ENCODE measurements at places on chromosomes 12 and 14. TPM values are rescaled to one million over a fixed set of nuclear protein-coding genes. Genes with fewer than 3 reads are reported as not detected.

The RGS6 gene
- 1.8 TPM for total RNA-seq

DNA sequence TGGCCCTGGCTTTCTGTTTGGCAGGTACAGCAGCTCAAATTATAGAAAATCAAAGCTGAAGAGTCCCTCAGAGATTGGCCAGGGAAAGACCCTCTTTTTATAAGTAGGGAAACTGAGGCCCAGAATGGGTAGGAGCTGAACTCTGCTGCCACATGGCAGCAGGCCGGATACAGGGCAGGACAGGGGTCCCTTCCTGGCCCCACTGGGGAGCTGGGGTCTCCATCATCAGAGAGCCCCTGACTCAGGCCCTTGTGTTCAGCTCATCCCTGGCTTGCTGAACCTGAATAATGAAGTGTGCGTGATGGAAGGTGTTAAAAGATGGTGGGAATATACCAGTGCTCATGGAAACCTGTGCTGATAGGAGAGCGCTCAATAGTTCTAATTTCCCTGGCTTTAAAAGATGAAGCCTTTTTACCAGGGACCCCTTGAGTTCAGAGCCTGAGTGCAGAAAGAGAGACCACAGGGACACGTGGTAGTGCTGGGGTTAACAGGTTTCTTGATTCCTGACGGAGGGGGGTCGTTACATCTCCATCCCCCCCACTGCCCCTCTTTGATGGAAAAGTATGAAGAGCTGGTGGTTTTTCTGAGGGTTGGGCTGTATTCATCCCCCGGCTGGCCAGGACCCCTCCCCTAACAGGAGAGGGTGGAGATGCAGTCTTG lies 4.4 kb downstream of the DLK1 start:
- DNase-seq: no peak

GRCh38 chr12:53389702-53390101 lies 9.7 kb downstream of the SP1 start:
- DNase-seq: peak; percentile 62

DNA sequence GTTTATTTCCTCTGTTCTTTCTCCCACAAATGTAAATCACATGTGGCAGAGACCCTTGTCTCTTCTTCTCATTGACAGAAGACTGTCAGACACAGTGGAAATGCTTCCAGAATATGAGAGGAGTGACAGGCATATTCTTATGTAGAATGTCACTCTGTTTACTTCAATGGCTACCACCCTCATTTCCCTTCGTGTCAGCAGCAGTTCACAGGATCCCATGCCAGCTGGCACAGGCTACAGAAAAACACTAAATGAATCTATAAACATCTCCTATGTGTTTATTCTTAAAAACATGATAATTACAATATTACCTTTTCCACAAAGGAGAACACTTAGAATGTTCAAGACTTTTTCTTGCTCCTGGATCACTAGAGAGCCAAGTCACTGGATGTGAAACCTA lies 183.8 kb upstream of the CNTN1 start:
- no peak for DNase-seq

The LRRC23 gene
- 12.8 TPM for total RNA-seq

DNA sequence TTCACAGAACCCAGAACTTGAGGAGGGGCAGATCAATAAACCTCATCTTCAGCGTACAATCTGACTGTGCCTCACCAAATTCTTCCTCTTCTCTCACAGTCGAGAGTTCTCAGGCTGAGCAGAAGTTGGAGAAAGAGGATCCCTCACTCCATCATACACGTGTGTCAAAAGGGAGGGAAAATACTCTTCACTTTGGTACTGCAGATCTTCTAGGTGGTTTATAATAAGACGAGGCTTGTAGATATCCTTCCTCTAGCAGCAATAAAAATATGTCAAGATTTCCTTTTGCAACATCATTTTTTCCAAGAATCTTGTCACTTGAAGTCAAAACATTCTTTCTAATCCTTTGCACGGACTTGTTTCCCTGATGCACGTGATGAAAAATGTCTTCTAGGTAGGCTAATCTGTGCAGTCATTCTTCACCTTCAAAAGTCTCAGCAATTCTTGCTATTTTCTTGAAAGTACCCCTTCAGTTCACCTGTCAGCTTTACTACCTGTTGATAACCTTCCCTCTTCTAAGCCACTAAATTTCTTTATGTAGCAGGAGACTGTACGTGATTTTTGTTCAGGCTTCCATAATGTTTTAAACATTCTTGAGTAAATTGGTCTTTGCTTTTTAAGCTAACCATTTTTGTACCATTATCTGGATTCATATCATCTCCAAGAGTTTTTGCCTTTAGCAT lies 214.1 kb downstream of the NUAK1 start:
- no peak for DNase-seq

DNA sequence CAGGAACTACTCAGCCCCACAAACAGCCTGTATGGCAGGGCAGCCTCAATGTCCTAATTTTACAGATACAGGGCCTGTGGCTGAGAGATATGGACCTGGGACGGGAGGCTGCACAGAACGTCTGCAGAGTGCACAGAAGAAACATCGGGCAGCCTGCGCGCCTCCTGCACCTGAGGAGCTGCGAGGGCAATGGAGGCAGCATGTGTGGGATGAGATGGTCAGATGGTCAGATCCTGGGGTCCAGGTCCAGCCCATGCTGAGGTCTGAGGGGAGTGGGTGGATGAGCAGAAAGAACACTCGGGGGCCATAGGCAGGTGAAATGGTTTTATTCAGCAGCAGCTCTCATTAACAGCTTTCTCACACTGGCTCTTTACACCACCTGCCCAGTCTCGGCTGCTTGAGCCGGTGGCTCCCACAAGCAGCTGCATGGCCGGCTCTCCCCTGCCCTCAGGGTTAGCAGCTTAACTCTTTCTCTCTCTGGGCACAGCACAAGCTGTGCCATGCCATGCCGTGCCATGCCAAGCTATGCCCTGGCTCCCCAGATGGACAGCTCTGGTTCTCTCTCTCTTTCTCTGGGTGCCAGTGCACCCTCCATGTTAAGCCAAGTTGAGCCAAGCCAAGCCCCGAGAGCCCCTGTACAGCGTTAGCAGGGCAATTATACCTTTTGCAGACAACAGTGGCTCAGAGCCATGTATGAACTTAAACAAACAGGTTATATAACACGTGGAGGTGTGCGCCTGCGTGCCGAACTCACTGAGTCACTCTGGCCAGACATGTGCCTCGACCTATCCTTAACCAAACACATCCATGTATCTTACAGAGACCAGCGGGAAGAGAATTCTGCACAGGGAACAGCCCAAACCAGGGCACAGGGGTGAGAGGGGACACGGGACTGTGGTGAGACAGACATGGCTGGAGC lies 47.6 kb downstream of the RIMBP2 start:
- no peak for DNase-seq

- DNase-seq: no peak
These were observed 469.4 kb downstream of the FOXG1 start for GRCh38 chr14:29235991-29236390.

- DNase-seq: no peak
These were observed 157.3 kb upstream of the DDHD1 start for GRCh38 chr14:53310412-53310811.

DNA sequence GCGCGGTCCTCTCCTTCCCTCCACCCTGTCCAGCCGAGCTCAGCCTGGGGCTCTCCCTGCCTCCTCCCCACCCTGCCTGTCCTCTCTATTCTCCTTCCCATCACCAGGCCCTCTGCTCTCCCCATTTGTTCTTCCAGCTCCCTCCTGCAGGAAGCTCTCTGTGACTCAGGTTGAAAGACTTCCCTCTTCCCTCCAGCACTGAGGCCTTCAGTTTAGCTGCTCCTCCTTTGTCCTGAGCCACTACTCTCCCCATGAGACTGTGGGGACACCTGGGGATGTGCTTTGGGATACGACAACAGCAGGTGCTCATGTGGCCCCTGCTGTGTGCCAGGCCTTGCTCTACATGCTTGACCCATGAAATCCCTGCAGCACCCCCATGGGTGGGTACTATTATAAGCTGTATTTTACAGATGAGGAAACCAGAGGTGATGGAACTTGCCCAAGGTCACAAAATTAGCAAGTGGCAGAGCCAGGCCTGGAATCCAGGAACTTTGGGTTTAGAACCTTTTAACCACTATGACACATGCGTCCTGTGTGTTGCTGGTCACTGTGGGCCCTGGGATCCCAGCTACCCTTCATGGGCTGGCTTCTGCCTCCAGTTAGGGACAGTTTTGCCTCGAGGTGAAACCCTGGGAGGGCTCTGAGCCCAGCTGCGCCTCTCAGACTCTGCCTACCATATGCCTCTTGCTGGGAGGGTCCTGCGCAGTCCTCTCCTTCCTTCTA lies 5.5 kb downstream of the KRT80 start:
- no peak for DNase-seq

DNA sequence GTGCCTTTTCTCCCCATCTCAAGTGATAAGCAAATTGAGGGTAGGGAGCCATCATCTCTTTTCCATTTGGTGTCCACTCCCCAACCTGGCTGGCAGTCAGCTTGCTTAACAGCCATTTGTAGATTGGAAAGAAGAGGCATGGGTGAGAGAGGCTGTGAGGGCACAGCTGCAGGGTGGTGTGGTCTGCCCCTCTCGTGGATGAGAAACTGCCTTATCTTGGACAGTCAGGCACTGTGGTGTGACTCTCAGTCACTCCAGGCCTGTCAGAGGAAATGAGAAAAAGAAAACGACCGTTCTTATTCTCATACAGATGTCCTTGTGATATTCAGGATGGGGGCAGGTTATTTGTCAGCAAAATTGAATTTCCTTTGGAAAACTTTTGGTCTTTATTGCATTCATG lies 65.1 kb upstream of the SRSF5 start:
- DNase-seq: no peak

The SYT10 gene
- 0.49 TPM for total RNA-seq

DNA sequence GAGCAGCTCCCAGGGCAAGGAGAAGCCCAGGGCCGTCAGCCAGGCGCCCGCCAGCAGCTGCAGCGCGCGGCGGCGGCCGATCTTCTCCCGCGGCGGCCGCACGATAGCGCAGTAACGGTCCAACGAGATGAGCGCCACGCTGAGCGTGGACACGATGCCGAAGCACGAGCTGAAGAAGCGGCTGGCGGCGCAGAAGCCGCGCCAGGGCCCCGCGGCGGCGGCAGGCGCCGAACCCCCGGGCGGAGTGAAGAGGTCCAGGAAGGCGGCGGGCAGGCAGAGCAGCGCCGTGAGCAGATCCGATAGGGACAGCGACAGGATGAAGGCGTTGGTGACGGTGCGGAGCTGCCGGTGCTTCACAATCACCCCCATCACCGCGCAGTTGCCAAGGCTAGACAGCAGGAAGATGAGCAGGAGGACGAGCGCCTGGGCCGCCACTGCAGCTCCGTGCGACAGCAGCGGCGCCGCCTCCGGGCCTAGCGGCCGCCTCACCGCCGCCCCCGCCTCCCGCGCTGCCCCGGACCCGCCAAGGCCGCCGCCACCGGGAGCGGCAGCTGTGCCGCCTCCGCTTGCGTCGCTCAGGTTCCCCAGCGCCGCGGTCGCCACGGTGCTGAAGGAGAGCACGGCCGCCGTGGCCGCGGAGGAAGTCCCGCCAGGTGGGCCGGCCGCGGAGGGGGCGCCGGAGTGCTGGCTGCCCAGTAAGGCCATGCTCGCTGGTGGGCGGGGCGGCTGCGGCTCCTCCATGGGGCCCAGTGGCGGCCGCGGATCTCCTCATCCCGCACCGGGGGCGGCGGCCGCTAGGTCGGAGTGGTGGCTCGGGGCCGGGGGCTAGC lies 479 bp downstream of the GPR135 start:
- peak; percentile 88 for DNase-seq

GRCh38 chr14:99966037-99966835 lies 99.0 kb upstream of the EVL start:
- DNase-seq: peak; percentile 56

GRCh38 chr12:84599539-84599938 lies 313.1 kb downstream of the SLC6A15 start:
- no peak for DNase-seq

The KERA gene
- not detected for total RNA-seq

DNA sequence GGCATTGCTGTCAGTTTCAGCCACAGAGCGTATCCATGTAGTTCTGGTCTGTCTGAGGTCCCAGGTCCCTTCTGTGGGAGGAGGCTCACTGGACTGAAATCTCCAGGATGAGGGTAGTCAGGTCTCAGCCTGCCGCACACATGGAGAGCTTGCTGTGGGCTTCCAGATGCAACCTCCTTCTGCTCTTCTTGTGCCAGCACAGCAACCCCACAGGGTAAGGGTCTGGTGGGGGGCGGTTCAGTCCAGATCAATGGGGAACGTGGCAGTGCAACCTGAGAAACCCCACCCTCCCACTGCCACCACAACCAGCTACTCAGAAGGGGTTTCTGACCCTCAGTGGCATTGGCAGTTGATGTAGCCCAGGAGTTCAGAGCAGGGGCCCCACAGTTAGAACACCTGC lies 61.2 kb downstream of the BEGAIN start:
- DNase-seq: peak; percentile 50

The ADAM21 gene
- not detected for total RNA-seq

The SERPINA1 gene
- 5.1 TPM for total RNA-seq

DNA sequence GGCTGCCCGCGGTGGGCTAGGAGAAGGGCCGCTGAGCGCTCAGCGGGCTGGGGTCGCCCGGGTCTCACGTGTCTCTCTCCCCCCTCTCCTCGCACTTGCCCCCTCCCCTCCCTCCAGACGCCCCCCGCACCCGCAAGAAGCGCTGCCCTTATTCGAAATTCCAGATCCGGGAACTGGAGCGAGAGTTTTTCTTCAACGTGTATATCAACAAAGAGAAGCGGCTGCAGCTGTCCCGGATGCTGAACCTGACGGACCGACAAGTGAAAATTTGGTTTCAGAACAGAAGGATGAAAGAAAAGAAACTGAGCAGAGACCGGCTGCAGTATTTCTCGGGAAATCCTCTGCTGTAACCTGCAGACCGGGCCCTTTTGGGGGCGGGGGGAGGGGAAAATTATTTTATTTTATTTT lies 314 bp upstream of the HOTAIR start:
- DNase-seq: no peak

DNA sequence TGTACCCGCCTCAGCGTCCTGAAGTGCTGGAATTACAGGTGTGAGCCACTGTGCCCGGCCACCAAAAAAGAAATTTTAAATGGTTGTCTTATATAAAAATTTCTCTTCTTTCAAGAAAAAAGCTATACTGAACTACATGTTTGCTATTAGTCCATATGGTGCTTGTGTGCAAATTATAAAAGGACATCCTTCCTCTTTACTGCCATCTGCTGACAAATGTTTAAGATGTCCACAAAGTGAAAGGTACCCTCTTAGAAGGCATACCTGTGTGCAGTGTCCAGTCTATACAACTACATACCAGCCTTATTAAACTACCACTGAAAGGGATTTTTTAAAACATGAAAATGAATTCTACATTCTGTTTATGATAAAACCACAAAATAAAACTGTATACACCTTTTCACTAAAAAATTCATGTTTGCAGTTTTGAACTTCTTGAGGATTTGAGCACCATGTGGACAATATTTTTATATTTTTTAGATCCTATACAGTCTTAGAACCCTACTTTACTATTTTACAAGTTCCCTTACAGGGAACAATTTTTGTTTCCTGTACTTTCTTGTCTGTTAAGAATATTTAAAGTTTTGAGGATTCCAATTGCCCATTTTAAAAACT lies 32.8 kb upstream of the TOMM20L start:
- DNase-seq: no peak

GRCh38 chr14:71308671-71309070 lies 401.4 kb downstream of the PCNX1 start:
- DNase-seq: no peak

GRCh38 chr12:112001576-112001975 lies 11.4 kb downstream of the TMEM116 start:
- DNase-seq: no peak

- no peak for DNase-seq
These were observed 6.7 kb upstream of the FITM1 start for GRCh38 chr14:24123424-24124417.

The APOF gene
- not detected for total RNA-seq
